Activated naive CD8-positive, alpha-beta T cell treated with anti-CD3 and anti-CD28 coated beads, Interleukin-2, amount 50 U/mL, for 24 hours (primary cell): ENCODE measurements at places on chromosomes 11 and 22.

DNA sequence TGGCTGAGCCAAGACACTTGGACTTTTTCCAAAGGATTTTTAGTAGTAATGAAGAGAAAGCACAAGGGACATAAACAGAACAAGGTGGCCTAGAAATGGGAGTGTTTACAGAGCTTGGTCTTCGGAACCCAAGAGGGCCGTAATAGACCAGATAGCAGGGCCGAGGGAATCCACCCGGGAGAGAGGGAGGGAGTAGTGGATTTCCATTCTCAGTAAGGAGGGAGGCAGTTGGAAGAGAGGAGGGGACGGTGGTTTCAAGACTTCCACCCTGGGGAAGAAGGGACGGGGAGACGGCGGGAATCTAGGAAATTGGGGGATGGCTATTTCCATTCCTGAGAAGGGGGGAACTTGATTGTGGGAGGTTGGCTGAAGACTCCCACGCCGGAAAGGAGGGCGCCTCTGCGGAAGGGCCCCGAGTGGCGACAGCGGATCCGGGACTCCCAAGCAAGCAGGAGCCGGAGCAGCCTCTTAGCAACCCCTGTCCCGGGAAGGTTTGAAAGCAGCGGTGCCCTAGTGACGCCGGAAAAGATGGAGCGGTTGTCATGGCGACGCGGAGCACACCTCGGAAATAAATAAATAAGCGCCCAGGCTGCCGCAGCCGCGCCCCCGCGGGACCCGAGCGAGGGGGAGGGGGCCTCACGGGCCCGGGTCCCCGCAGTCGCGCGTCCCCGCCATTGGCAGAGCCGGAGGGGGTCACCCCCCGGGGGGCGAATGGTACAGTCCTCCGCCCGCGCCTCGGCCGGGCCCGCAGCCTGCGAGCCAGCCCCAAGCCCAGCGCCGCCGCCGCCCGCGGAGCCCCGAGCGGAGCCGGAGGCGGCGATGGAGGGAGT lies 31.6 kb downstream of the EIF3F start:
- DNase-seq: peak; percentile 53

- no peak for DNase-seq
These were observed 125.3 kb downstream of the MORC2 start for GRCh38 chr22:30843245-30843644.

GRCh38 chr11:69137151-69137844 lies 18.4 kb upstream of the SMIM38 start:
- no peak for DNase-seq

- DNase-seq: no peak
These were observed 27.6 kb downstream of the TP53I11 start for GRCh38 chr11:44923115-44923514.

GRCh38 chr22:38176170-38176741 lies 5.4 kb downstream of the PLA2G6 start:
- DNase-seq: peak; percentile 46

DNA sequence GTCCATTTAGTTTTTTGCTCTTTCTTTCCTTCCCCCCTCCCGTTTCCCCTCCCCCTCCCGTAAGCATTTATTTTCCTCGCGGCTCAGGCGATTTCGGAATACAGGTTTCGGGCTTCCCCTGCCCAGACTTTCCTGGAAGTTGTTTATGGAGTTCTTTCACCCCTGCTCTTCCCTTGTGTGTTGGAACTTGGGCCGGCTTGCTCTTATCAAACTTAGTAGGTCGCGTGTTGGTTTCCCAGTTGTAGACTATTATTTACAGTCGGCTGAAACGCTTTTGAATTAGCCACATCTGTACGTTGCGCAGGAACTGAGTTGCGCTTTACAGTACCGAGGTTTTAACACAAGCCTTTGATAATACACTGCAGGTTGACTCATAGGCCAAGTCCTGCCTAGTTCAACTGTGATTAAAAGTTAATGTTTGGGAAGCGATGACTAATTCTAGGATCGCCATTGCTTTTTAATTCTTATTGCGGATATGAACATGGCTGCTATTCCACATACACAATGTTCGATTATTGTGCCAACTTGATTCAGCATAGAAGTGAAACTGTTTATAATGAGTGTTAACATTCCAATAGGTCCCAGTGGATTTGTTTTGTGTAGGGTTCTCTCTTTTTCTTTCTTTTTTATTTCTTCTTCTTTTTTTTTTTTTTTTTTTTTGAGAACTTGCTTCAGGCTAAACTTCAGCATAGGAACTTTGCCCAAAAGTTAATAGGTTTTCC lies 1.7 kb downstream of the YAP1 start:
- no peak for DNase-seq

GRCh38 chr11:102806296-102806695 lies 8.3 kb upstream of the MMP1 start:
- DNase-seq: no peak

- DNase-seq: no peak
These were observed 56.0 kb downstream of the LRRC4C start for GRCh38 chr11:41403458-41403857.

DNA sequence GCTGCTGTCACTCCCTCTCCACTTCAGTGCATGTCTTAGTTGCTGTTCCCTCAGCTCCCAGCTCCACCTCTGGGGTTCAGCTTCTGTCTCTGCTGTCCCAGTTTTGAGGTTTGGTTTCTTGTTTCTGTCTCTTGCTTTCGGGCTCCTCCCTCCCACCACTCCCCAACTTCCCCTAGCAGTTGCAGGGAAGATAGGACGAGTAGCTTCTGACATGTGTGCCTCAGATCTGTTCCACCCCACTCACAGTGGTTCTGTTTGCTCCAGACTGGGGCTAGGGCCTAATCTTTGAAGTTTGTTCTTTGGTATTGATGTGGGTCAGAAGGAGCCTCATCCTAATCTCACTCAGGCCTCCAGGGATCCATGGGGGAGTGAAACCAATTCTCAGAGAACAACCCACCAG lies 2.6 kb upstream of the RRM1 start:
- no peak for DNase-seq

GRCh38 chr22:23177197-23177596 lies 3.1 kb upstream of the BCR start:
- DNase-seq: no peak

GRCh38 chr22:43500792-43501785 lies 89.3 kb downstream of the MPPED1 start:
- DNase-seq: no peak

GRCh38 chr11:130413405-130414106 lies 14.9 kb downstream of the ADAMTS8 start:
- DNase-seq: no peak

- DNase-seq: no peak
These were observed 114.1 kb downstream of the FAR1 start for GRCh38 chr11:13782390-13783075.

GRCh38 chr22:50115693-50116092 lies 25.9 kb downstream of the MOV10L1 start:
- DNase-seq: no peak

GRCh38 chr22:41550952-41551491 lies 6.8 kb upstream of the POLR3H start:
- DNase-seq: no peak

DNA sequence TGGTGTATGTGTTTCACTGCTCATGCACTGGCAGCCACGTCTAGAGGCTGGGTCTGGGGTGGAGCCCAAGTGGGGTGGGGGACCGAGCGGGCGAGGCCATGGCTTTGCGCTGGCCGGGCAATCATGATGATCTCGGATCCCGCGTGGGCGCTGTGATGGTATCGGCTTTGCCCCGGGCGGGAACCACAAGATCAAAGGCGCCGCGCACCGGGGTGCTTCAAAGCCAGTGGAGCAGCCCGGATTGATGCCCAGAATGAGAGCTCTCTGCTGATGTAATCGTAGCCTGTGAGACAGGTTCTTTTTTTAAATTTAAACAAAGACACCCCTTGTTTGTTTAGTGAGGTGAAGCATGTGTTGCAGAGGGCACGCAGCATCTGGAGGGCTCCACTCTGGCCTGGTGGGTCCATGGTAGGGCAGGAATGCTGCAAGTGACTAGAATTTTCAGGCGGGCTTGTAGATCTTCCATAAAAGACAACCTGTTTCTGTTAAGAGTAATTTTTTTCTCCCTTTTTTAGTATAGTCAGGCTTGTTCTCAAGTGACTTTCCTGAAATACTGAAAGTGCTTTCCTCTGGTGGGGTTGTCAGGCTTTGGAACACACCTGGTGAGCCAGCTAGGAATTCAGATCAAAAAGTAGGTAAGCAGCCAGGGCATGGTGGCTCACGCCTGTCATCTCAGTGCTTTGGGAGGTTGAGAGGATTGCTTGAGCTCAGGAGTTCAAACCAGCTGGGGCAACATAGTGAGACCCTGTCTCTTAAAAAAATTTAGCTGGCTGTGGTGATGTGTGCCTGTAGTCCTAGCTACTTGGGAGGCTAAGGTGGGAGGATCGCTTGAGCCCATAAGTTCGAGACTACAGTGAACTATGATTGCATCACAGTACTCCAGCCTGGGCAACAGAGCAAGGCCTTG lies 40.7 kb downstream of the ZNRF3 start:
- DNase-seq: no peak

- no peak for DNase-seq
These were observed 212.0 kb upstream of the CHORDC1 start for GRCh38 chr11:90434858-90435257.

GRCh38 chr11:44493383-44493782 lies 72.1 kb upstream of the CD82 start:
- no peak for DNase-seq

DNA sequence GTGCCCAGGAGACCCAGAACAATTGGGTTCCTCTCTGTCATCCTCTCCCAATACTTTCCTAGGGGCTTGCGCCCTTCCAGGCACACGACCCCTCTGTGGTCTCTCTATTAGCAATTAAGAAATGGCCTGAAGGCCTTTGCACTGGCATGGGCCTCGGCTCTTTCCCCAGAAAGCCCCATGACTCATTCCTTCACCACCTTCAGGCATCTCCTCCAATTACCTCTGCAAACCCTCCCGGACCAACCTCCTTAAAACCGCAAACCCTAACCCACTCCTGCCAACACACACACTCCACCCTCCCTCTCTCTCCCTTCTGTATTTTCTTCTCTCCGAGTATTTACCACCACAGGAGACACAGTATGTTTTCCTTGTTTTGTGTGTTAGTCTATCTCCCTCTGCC lies 36.7 kb downstream of the LARGE1 start:
- DNase-seq: no peak

GRCh38 chr22:43521716-43522115 lies 109.9 kb downstream of the MPPED1 start:
- DNase-seq: no peak

DNA sequence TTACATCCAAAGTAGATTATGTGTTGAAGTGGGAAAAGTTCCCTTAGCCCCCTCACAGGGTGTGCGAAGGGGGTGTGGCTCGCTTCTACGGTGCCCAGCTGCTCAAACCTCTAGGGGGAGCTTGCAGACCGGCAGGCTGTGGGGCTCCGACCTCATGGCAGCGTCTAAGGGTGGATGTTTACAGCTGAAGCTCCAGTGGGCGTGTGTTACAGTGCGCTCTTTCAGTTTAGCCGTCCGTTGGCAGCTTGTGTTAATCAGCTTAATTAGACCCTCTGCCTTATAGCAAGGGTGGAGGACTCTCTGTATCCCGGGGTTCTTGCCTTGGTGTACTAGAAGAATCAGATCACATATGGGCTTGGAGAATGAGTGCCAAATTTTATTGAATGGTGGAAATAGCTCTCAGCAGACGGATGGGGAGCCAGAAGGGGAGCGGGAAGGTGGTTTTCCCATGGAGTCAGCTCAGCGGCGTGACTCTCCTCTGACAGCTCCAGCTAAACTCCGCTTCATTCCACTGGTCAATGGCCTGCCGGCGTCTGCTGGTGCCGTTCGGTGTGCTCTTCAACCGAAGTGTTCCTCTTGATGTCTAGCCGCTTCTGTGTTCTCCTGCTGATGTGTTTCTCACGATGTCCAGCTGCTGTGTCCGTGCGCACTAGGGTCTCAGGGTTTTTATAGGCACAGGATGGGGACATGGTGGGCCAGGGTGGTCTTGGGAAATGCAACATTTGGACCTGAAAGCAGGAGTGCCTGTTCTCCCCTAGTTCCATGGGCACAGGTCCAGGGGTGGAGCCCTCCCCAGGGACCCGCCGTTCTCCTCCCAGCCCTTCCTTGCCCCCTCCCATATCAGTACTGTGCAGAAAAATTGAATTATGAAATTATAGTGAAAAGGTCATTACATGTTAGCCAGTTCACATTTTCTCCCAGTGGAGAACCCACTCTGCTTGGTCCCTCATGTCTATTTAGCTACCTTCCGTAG lies 28.6 kb upstream of the OR10G7 start:
- peak; percentile 55 for DNase-seq

GRCh38 chr11:1983601-1983961 lies 14.1 kb downstream of the H19 start:
- no peak for DNase-seq

DNA sequence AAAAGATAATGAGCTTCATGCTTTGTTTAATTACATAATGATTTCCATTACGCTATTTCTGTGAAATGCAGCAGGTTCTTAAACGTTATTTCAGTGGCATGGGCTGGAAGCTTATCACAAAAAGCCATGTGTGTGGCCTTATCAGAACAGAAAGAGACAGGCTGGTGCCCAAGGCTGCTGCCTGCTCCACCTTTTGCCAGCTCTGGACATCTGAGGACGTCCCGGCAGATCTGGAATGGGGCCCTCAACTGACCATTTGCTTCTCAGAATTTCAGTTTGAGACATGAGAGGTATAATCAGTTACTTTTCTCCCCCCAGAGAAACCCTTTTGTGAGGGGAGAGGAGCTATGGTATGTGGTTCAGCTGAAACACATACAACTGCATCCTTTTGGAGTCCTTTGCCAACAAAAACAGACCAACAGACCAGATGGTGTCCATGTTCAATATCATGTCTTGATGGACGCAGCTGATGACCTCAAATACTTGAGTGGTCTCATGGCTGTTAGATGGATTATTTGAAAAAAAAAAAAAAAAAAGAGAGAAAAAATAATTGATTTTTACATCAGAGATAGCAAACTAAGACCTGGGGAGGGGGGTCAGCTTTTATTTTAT lies 8.6 kb downstream of the CDPF1 start:
- no peak for DNase-seq

DNA sequence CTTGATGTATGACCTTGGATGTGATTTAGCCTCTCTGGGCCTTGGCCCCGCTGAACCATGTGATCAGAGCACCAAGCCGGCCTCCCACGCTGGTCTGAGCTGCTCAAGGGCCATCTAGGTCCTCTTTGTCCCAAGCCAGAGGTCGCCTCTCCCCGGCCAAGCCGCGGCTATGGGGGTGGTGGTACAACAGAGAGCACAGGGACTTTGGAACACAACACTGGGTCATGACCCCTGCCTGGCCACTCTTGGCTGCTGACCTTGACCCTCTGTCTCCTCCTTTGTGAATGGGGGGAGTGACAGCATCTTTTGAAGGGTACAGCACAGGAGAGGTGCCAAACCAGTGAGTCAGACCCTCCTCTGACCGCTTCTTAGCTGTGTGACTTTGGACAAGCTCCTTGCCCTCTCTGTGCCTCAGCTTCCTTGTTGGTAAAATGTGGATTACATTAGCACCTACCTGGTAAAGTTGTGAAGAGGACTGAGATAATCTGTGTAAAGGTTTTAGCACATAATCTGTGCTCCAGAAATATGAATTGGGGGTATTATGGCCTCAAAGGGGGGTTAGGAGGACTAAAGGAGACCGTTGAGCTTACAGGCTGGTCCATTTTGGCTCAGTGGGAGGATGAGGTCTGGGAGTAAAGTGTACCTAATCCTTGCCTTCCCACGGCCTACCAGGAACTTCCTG lies 4.7 kb downstream of the SCYL1 start:
- DNase-seq: no peak
